Aorta (tissue), 5 donors: ENCODE measurements at places on chromosomes 16 and 17. TPM values are rescaled to one million over a fixed set of nuclear protein-coding genes. Genes with fewer than 3 reads are reported as not detected.
A peak's percentile ranks its signal among the peaks of the same experiment; 100 is the strongest.

DNA sequence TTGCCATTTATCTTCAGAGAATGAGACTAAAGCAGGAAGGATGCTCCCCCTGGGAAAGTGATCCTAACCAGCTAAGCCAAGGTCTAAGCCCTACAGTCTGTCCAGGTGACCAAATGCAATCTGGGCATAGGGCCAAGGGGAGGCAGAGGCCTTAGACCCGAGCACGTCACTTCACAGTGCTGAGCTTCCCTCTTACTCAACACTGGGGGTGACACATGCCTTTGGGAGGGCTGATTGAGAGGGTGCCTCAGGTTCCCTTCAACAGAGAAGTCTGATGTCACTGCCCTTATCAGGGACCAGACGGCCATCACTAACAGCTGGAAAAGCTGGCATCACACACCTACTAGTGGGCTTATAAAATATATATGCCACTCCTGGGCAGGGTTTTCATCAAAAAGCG lies 4.0 kb downstream of the CIAO2B start:
- H3K27me3 ChIP-seq = no peaks in the 10 kb centered on the region
- H3K4me3 ChIP-seq = no peak overlapping the region

The CTRB2 gene
- 11.6 TPM for total RNA-seq

GRCh38 chr17:27780092-27780827 lies 20.1 kb downstream of the NOS2 start:
- DNase-seq = no peak
- H3K4me1 ChIP-seq = no peaks in the 10 kb centered on the region
- H3K27me3 ChIP-seq = no peaks in the 10 kb centered on the region

- no peak overlapping the region for H3K27ac ChIP-seq
- DNase-seq = no peak
- H3K4me3 ChIP-seq = no peak overlapping the region
- H3K36me3 ChIP-seq = no peaks in the 10 kb centered on the region
- no peaks in the 10 kb centered on the region for H3K27me3 ChIP-seq
- H3K4me1 ChIP-seq = no peaks in the 10 kb centered on the region
Observed at GRCh38 chr17:63492940-63493339, 16.1 kb downstream of the ACE start.

The KRT27 gene
- total RNA-seq = not detected

- no peak for DNase-seq
- H3K27me3 ChIP-seq = no peaks in the 10 kb centered on the region
- no peak within 1 kb of the TSS for H3K4me3 ChIP-seq
- no peaks in the 10 kb centered on the region for H3K36me3 ChIP-seq
Observed at GRCh38 chr17:74924250-74924948, at the start of gene OTOP2. OTOP2 (plus strand) TSS chr17:74924273; CDS start chr17:74924633, 360 bp downstream.

DNA sequence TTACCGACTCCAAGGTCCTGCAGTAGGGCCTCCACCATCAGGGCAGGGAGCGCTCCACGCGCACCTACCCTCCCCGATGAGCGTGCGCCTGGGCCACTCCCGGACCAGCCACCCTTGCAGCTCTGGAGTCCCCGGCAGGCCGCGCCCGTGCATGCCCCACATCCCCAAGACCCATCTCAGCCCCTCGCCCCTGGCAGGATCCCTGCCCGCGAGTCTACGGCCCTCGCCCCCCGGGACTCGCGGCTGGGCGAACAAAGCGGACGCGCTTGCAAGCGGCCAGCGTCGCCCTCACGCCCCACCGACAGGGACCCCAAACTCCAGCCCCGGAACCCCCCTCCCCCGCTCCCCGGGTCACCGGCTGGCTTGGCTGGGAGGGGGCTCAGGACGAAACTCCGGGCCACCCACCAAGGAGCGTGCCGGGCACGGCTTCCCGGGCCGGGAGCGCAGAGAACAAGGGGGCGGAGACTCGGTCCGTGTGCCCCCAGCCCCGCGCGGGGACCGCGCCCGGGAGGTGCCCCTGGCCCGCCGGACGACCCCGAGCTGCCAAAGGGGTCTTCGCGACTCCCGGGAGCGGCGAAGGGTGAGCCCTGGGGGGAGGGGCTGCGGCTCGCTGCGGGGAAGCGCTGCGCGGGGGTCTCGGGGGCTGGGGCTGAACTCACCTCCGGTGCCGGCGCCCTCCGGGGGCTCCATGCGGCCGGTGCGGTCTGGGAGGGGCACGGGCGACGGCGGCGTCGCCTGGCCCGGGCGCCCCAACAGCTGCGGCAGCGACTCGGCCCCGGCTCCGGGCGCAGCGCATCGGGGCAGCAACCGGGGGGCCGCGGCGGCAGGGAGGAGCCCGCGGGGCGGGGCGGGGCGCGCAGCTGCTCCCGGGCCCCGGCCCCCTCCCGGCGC lies at the start of gene DBNDD1:
DBNDD1 (minus strand) TSS at position 805 of the 891 bp plus-strand sequence; CDS start at position 690, 115 bp downstream.
- no peaks in the 10 kb centered on the region for H3K4me1 ChIP-seq
- no peak within 1 kb of the TSS for H3K27ac ChIP-seq
- H3K27me3 ChIP-seq = no peaks in the 10 kb centered on the region
- no peak for DNase-seq

DNA sequence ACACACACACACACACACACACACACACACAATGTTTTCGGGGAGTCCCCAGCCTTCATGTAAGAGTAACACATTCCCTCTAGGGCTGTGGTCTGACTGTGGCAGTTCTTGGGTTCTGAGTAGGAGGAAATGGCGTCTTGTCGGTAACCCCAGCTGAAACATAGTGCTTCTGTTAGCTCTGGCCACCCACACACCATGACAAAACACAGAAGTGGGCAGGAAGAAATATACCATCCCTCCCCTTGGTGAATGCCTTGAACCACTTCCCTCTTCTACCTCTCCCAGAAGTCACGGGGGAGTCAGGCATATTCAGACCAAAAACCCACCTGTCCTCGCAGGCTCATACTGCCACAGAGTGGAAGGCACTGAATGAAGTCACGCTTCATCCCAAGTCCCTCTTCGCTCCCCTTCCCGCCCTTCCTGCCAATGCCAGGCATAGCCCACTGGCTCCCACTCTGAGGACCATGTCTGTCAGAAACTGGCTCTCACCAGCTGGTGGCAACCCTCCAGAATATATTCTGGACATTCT lies 11.5 kb downstream of the SLC35B1 start:
- no peaks in the 10 kb centered on the region for H3K4me1 ChIP-seq
- H3K4me3 ChIP-seq = no peak overlapping the region
- no peak overlapping the region for H3K27ac ChIP-seq
- H3K27me3 ChIP-seq = no peaks in the 10 kb centered on the region
- no peak for DNase-seq
- peaks cover 2% of the 10 kb centered on the region for H3K36me3 ChIP-seq

DNA sequence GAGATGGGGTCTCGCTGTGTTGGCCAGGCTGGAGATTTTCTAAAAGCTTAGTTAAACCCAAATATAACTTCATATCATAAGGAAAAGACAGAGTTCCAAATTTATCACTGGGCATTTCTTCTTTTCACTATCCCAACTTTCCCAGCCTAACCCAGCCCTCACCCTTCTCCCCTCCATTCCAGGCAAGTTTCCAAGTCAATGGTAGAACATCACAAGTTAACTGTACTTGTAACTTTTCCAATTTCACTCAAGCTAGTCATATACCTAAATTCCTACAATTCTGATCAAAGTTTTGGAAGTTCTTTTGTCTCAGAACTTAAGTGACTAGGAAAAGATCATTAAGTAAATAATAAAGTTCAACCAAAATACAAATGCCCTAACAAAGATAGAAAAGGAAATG lies 61.2 kb downstream of the USP32 start:
- H3K27ac ChIP-seq = no peak overlapping the region
- H3K4me3 ChIP-seq = no peak overlapping the region
- H3K27me3 ChIP-seq = no peaks in the 10 kb centered on the region
- DNase-seq = no peak

DNA sequence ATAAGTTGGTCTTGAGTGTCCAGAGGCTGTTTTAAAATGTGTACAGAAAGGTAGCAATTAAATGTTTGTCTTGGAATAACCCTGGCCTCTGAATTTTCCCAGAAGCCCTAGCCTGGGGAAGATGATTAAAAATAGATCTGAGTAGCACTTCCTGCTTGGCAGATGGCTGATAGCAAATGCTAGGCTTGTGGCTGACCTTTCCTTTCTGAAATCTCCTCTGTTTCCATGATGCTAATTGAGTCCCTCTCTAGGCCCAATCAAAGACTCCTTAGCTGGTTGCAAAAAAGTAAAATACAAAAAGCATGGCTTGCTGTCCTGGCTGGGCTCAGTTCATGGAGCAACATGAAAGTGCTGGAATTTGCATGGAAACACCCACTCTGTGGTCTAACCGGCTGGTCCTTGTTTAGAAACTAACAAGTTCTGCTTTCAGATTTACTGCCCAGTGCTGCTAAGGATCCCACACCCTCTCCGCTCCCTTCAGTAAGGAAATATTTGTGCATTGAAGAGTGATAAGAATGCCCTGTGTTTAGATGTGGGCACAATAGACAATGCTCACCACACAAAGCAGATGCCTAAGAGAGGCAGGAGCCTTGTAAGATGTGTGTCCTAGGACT lies 40.8 kb downstream of the YPEL2 start:
- no peaks in the 10 kb centered on the region for H3K36me3 ChIP-seq
- H3K4me1 ChIP-seq = peaks cover 53% of the 10 kb centered on the region
- peak overlapping the region; percentile 99 for H3K27ac ChIP-seq

- no peaks in the 10 kb centered on the region for H3K36me3 ChIP-seq
- no peak for DNase-seq
- no peak overlapping the region for H3K27ac ChIP-seq
- no peaks in the 10 kb centered on the region for H3K4me1 ChIP-seq
- H3K27me3 ChIP-seq = no peaks in the 10 kb centered on the region
Observed at GRCh38 chr17:79952901-79953300, 82.8 kb downstream of the TBC1D16 start.

DNA sequence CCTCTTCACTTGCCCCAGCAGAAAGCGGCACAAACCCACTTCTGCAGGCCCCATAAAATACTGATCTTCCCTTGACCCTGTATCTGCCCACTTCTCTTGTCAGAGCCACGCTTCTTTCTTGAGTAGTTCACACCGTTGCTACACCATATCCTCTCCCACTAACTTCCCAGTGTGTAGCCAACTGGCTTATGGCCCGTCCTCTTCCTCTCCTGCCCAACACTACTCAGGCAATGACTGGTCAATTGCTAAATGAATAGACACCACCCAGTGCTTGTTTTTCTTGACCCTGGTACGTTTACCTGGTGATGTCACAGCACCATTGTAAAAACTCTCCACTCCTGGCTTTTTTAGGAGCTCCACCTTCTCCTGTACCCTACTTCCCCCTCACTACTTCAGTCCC lies 86.9 kb downstream of the NDEL1 start:
- DNase-seq = no peak
- H3K27ac ChIP-seq = peak overlapping the region; percentile 76
- H3K27me3 ChIP-seq = no peaks in the 10 kb centered on the region
- H3K4me1 ChIP-seq = peaks cover 9% of the 10 kb centered on the region

DNA sequence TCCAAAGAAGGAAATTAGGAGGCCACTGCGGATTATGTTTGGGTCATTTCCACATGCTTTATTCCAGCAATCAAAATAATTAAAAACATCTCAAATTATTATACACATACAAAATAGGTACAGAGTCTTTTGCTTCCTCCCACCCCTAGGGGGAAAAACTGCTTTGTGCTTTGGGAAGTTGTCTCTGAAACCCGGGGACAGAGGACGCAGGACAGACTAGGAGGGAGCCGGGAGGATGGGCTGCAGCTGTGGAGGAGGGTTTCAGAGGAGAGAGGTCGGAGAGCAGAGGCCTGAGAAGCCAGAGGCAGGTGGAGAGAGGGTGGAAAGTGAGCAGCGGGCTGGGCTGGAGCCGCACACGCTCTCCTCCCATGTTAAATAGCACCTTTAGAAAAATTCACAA lies 17.4 kb downstream of the COL1A1 start:
- H3K27me3 ChIP-seq = no peaks in the 10 kb centered on the region
- DNase-seq = no peak
- no peaks in the 10 kb centered on the region for H3K4me1 ChIP-seq
- H3K4me3 ChIP-seq = no peak overlapping the region

GRCh38 chr17:33228548-33228947 lies 64.5 kb downstream of the ASIC2 start:
- no peaks in the 10 kb centered on the region for H3K4me1 ChIP-seq
- no peak overlapping the region for H3K27ac ChIP-seq
- H3K4me3 ChIP-seq = no peak overlapping the region
- no peaks in the 10 kb centered on the region for H3K36me3 ChIP-seq
- no peak for DNase-seq
- H3K27me3 ChIP-seq = no peaks in the 10 kb centered on the region

DNA sequence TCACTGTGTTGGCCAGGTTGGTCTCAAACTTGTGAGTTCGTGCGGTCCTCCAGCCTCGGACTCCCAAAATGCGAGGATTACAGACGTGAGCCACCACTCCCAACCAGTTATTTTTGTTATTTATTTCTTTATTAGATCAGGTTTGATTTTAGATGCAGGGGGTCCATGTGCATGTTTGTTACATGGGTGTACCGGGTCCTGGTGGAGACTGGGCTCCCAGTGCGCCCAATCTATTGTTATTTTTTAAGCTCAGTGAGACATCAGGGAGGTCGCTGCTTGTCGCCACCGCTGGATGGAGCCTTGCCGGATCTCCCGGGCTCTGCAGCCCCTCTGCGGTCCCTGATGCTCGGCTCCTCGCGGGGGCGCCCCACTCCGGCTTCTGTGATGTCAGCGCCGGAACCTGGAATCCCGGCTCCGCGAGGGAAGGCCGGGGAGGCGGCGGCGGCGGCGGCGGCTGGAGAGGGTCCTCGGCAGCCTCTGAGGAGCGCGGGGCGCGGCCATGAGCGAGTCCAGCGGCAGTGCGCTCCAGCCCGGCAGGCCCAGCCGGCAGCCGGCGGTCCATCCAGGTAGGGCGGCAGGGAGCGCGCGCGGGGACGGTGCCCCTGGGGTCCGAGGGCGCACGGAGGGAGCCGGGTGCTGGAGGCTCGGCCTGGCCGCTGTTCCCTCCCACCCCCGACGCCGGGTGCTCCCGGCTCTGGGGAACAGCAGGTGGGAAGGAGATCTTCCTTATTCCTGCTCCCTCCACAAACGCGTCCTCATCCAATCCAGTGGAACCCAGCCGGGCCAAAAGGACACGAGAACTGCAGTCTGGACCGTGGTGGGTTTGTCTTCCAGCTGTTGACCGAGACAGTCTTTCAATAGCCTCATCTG lies at the start of gene TMC7:
TMC7 (plus strand) TSS at position 370 of the 870 bp plus-strand sequence; CDS start at position 500, 130 bp downstream.
- DNase-seq = peak; percentile 83
- H3K27me3 ChIP-seq = no peaks in the 10 kb centered on the region
- H3K36me3 ChIP-seq = no peaks in the 10 kb centered on the region
- peak within 1 kb of the TSS; percentile 34 for H3K4me3 ChIP-seq
- H3K4me1 ChIP-seq = no peaks in the 10 kb centered on the region
- no peak within 1 kb of the TSS for H3K27ac ChIP-seq

The NPIPB6 gene
- 3.3 TPM for total RNA-seq

The HNF1B gene
- not detected for total RNA-seq

- no peak for DNase-seq
- H3K4me3 ChIP-seq = no peak overlapping the region
- no peaks in the 10 kb centered on the region for H3K4me1 ChIP-seq
- no peaks in the 10 kb centered on the region for H3K27me3 ChIP-seq
- H3K36me3 ChIP-seq = no peaks in the 10 kb centered on the region
- H3K27ac ChIP-seq = no peak overlapping the region
Observed at GRCh38 chr16:86660623-86661022, 82.3 kb downstream of the FOXL1 start.

The CA5A gene
- not detected for total RNA-seq

- no peaks in the 10 kb centered on the region for H3K27me3 ChIP-seq
- H3K4me1 ChIP-seq = no peaks in the 10 kb centered on the region
- no peaks in the 10 kb centered on the region for H3K36me3 ChIP-seq
- no peak for DNase-seq
- H3K27ac ChIP-seq = no peak overlapping the region
- no peak overlapping the region for H3K4me3 ChIP-seq
Observed at GRCh38 chr16:4544473-4544872, 5.9 kb upstream of the CDIP1 start.
